ENCODE measurements at places on chromosomes 12 and 14.
A peak's percentile ranks its signal among the peaks of the same experiment; 100 is the strongest.

GRCh38 chr14:39469094-39469710 lies 37.0 kb upstream of the FBXO33 start:
- no peak overlapping the region for H3K4me3 ChIP-seq
- H3K36me3 ChIP-seq = no peaks in the 10 kb centered on the region

DNA sequence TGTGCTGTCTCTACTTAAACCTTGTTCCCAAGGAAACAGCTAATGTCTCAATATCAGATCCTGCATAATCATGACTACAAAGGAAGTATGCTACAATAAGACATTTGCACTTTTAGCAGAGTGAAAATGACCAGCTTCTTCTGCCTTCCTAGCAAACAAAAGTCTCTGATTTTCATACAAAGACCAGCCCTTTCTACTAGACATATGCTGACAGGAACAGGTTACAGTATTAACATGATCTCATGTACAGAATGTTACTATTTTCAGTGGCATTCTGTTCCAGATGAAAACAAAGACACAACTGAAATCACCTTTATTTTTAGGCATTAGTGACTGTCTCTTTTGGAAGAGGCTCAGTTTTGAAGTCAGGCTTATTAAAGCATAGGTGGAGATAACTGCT lies 228.6 kb downstream of the MED13L start:
- no peak overlapping the region for H3K4me3 ChIP-seq
- no peaks in the 10 kb centered on the region for H3K27me3 ChIP-seq

GRCh38 chr14:101473795-101474562 lies 87.3 kb upstream of the DIO3 start:
- no peak for DNase-seq
- H3K27me3 ChIP-seq = no peaks in the 10 kb centered on the region
- no peaks in the 10 kb centered on the region for H3K36me3 ChIP-seq
- H3K4me1 ChIP-seq = no peaks in the 10 kb centered on the region
- H3K27ac ChIP-seq = no peak overlapping the region
- no peak overlapping the region for H3K4me3 ChIP-seq

- H3K27me3 ChIP-seq = no peaks in the 10 kb centered on the region
- peaks cover 9% of the 10 kb centered on the region for H3K36me3 ChIP-seq
- H3K27ac ChIP-seq = peak overlapping the region; percentile 43
- no peak for DNase-seq
- H3K4me1 ChIP-seq = peaks cover 16% of the 10 kb centered on the region
These were observed 5.5 kb downstream of the TBK1 start for GRCh38 chr12:64457466-64457865.

GRCh38 chr14:44494137-44494536 lies 12.9 kb downstream of the FSCB start:
- H3K27me3 ChIP-seq = no peaks in the 10 kb centered on the region
- no peaks in the 10 kb centered on the region for H3K36me3 ChIP-seq
- DNase-seq = no peak
- no peaks in the 10 kb centered on the region for H3K4me1 ChIP-seq

DNA sequence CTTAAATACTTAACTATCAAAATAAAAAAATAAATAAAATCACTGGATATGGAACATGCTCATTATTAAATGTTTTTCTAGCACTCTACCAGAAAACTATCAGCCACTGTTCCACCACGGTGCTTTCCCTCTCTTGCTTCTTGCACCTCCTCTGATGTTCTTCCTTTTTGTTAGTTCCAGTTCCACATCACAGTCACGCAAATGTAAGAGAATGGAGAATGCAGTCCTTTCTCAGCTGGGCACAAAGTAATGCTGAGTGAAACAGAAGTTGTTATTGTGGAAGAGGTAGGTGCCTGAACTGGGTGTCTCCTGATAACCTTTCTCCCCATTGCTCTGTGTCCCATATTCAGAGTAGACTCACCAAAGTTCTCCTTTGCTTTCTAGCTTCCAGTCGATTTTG lies 1116.9 kb upstream of the TMEM132C start:
- peaks cover 14% of the 10 kb centered on the region for H3K27me3 ChIP-seq
- H3K4me1 ChIP-seq = peaks cover 6% of the 10 kb centered on the region
- no peak for DNase-seq

- H3K4me1 ChIP-seq = no peaks in the 10 kb centered on the region
- H3K4me3 ChIP-seq = no peak overlapping the region
- no peaks in the 10 kb centered on the region for H3K27me3 ChIP-seq
- H3K27ac ChIP-seq = no peak overlapping the region
- peaks cover 55% of the 10 kb centered on the region for H3K36me3 ChIP-seq
These were observed 31.0 kb downstream of the PEBP1 start for GRCh38 chr12:118166946-118167345.

DNA sequence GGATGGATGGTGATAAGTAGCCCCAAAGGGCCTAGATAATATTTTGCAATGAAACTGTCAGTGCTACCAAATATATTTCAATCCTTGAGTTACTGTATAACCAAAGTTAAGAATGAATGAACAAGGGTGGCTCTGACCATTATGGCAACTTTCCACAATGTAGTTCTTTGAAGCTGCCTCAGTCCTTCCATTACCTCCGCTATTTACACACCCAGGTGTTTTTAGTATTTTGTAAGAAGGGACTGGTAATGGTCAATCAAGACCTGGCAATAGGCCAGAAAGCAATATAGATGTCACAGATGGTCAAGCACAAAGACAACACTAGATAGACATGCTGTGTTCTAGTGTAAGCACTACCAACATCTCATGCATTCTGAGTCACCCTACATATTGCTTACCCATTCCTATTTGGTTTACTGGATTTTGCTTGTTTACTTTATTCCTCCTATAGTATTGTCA lies 16.3 kb downstream of the DUSP16 start:
- peaks cover under 1% of the 10 kb centered on the region for H3K4me1 ChIP-seq
- no peak overlapping the region for H3K4me3 ChIP-seq
- H3K27me3 ChIP-seq = no peaks in the 10 kb centered on the region
- DNase-seq = no peak
- no peaks in the 10 kb centered on the region for H3K36me3 ChIP-seq

DNA sequence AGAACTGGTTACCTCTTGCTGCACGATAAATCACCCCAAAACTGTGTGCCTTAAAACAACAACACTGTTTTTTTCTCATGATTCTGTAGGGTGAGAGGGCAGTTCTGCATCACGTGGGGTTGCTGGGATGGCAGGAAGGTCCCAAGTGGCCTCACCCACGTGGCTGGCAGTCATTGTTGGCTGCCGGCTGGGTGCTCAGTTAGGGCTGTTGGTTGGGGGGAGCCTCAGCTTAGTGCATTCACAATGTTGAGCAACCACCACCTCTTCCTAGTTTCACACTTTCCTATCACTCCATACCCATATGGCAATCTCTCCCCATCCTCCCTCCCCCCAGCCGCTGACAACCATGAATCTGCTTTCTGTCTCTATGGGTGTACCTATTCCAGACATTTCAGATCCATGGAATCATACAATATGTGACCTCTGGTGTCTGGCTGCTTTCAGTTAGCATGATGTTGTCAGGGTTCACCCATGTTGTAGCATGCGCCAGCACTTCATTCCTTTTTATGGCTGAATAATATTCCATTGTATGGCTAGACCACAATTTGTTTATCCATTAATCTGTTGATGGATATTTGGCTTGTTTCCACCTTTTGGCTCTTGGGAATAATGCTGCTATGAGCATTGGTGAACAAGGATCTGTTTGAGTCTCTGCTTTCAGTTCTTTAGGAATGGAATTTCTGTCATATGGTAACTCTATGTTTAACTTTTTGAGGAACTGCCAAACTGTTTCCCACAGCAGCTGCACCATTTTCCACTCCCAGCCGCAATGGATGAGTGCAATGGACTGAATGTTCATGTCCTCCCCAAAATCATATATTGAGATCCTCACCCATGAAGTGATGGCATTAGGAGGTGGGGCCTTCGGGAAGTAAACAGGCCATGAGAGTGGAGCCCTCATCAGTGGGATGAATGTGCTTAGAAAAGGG lies 11.2 kb upstream of the POP5 start:
- no peak overlapping the region for H3K4me3 ChIP-seq
- H3K4me1 ChIP-seq = no peaks in the 10 kb centered on the region
- no peak overlapping the region for H3K27ac ChIP-seq
- H3K36me3 ChIP-seq = no peaks in the 10 kb centered on the region
- peaks cover 4% of the 10 kb centered on the region for H3K27me3 ChIP-seq
- no peak for DNase-seq

- no peaks in the 10 kb centered on the region for H3K27me3 ChIP-seq
- DNase-seq = no peak
- no peaks in the 10 kb centered on the region for H3K4me1 ChIP-seq
- no peak overlapping the region for H3K4me3 ChIP-seq
These were observed 339.7 kb downstream of the PRKD1 start for GRCh38 chr14:29587761-29588470.

GRCh38 chr12:123522164-123522563 lies 11.4 kb downstream of the RILPL1 start:
- no peak overlapping the region for H3K27ac ChIP-seq
- H3K4me1 ChIP-seq = no peaks in the 10 kb centered on the region
- no peak overlapping the region for H3K4me3 ChIP-seq
- H3K27me3 ChIP-seq = no peaks in the 10 kb centered on the region
- no peak for DNase-seq
- peaks cover 14% of the 10 kb centered on the region for H3K36me3 ChIP-seq

- H3K27me3 ChIP-seq = peaks cover 6% of the 10 kb centered on the region
- no peak overlapping the region for H3K4me3 ChIP-seq
- H3K4me1 ChIP-seq = no peaks in the 10 kb centered on the region
- DNase-seq = no peak
These were observed 16.4 kb upstream of the DNM1L start for GRCh38 chr12:32662665-32663064.

DNA sequence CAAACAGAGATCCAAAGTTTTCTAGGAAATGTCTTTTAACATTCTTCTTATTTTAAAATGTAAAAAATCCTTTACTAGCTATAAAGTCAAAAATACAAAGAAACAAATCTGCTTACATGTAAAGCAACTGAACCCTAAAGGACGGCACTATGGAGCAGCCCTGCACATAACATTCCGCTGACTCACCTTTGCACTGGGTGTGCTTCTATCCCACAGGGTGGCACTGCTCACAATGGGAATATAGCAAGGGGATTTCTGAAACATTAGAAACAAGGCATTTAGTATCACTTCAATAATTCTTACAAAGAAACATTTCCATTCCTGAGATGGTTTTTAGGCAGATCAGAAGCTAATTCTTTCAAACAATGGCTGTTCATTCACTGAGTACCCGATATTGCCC lies 94.3 kb downstream of the C12orf42 start:
- no peak overlapping the region for H3K4me3 ChIP-seq
- H3K4me1 ChIP-seq = no peaks in the 10 kb centered on the region
- no peak overlapping the region for H3K27ac ChIP-seq
- DNase-seq = no peak

DNA sequence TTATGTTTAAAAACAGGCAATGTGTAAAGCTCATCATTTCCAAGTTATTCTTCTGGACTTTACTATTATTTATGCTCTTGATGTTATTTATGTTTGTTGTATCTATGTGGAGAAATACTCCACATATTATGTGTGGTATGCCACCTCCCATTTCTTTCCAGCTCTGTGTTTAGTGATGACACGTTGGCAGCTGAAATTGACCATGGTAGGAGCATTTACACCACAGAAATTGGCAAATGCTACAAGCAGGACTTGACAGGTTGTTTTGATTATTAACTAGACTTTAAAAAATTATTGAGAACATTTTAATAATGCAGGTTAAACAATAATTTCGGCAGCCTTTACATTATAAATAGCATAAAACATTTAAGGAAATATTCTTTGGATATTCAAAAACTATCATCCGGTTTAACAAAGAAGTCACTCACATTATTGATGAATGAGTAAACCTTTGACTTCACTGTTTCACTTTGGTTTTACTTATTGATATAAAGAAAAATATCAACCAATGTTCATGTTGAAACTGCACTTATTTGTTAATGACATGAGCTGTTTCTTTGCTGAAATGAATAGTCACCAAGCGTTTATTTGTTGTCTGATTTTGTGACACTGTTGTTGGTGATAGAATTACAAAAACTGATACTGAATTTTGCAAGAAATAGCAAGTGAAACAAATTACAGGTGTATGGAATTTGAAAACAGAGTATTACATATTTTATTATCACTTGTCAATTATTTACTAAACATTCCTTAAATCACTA lies 76.8 kb downstream of the HMGA2 start:
- DNase-seq = no peak
- no peaks in the 10 kb centered on the region for H3K4me1 ChIP-seq
- H3K36me3 ChIP-seq = no peaks in the 10 kb centered on the region
- no peak overlapping the region for H3K27ac ChIP-seq
- H3K4me3 ChIP-seq = no peak overlapping the region

- no peak overlapping the region for H3K27ac ChIP-seq
- H3K4me3 ChIP-seq = no peak overlapping the region
- no peak for DNase-seq
- no peaks in the 10 kb centered on the region for H3K4me1 ChIP-seq
- H3K27me3 ChIP-seq = peaks cover 12% of the 10 kb centered on the region
- no peaks in the 10 kb centered on the region for H3K36me3 ChIP-seq
These were observed 1.5 kb upstream of the NANOG start for GRCh38 chr12:7787574-7788293.

DNA sequence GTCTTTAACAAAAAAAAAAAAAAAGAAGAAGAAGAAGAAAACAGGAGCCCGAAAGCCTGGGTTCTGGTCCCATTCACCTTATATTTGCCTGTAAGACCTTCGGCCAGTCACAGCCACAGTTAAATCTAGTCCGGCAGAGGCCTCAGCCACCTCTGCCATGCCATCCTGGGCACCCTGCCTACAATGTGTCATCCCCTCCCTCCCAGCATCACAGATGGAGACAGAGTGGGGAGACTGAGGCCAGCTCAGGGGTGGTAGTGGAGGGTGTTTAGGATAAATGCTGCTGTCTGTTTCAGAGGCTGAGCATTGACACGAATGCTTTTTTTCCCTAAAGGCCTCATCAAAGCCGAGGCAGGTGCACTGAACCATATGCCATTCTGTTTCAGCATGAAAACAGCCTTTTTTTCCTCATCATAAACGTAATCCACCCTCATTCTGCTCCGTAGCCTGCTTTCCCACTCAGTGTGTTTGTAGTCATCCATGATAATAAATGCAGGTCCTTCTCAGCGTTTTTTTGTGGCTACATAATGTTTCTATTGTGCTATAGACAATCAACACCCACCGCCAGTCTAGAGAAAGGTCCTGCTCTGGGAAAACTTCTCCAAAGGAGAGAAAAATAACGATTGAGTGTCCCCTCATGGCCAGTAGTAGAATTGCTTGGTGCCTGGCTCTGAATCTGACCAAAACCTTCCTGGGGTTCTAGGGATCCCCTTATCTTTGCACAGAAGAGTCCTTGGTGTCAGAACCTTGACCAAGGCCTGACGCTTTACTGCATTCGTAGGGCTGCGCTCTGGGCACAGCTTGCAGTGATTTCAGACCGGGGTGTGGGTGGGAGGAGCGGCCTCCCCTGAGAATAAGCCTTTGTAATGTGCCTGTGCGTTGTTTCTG lies 41.1 kb upstream of the TSPAN9 start:
- H3K36me3 ChIP-seq = no peaks in the 10 kb centered on the region
- DNase-seq = no peak
- H3K27me3 ChIP-seq = peaks cover 37% of the 10 kb centered on the region
- no peak overlapping the region for H3K27ac ChIP-seq
- H3K4me3 ChIP-seq = no peak overlapping the region
